ENCODE measurements at places on chromosomes 6 and 20. TPM values are rescaled to one million over a fixed set of nuclear protein-coding genes. Genes with fewer than 3 reads are reported as not detected.

THEMIS gene
- 2.8 TPM for total RNA-seq

DNA sequence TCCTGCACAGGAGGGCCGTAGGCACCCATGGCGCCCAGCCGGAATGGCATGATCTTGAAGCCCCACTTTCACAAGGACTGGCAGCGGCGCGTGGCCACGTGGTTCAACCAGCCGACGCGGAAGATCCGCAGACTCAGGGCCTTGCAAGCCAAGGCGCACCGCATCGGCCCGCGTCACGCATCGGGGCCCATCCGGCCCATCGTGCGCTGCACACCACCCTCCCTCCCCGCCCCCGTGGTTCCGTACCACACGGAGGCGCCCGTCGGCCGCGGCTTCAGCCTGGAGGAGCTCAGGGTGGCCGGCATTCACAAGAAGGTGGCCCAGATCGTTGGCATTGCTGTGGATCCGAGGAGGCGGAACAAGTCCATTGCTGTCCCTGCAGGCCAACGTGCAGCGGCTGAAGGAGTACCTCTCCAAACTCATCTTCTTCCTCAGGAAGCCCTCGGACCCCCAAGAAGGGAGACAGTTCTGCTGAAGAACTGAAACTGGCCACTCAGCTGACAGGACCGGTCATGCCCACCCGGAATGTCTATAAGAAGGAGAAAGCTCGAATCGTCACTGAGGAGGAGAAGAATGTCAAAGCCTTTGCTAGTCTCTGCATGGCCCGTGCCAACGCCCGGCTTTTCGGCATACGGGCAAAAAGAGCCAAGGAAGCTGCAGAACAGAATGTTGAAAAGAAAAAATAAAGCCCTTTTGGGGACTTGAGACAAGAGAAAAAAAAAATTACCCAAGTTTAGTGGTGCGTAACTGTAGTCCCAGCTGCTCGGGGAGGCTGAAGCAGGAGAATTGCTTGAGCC lies 9.9 kb upstream of the NCOA5 start:
- no peak for DNase-seq

DNA sequence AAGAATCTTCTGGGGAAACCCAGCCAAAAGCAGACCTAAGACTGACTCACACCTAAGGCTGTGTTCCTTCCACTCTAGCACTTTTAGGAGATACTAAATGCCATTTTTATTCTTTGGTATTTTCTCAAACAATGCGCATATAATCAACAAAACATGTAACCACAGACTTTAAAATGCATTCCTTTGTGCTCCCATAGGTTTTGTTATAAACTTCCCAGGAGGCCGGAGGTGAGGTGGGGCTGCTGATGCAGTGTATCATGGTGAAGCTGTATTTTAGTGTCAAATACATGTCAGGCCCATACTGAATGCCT lies 155.2 kb downstream of the BTBD3 start:
- no peak for DNase-seq

DNA sequence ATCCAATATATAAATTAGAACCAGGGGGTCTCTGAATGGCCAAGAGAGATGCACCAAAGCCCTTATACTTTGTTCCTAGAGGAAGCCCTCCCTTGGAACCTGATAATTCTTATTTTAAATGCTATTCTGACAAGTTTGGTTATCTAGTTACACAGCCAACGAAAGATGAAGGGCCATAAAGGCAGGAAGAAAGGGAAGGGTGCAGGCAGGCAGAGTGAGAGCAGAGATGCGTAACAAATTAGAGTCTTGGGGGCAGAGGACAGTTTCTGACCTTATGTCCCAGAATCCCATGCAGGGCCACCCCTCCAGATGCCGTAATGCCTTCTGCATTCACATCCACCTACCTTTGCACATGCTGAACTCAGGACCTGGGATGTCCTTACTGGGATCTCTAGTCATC lies 344.6 kb upstream of the ARID1B start:
- DNase-seq: no peak

NELFE gene
- 52.1 TPM for total RNA-seq

CYP39A1 gene
- total RNA-seq: 18.5 TPM

GRCh38 chr20:17511401-17511800 lies 19.8 kb downstream of the BFSP1 start:
- no peak for DNase-seq

- no peak for DNase-seq
Observed at GRCh38 chr6:167651318-167652041, 175.2 kb upstream of the AFDN start.

- DNase-seq: no peak
Observed at GRCh38 chr20:50862546-50862945, 67.7 kb downstream of the BCAS4 start.

HSD17B8 gene
- 13.6 TPM for total RNA-seq

- no peak for DNase-seq
Observed at GRCh38 chr6:31405996-31406395, 2.6 kb downstream of the MICA start.

SLC4A11 gene
- 4.8 TPM for total RNA-seq

GRCh38 chr20:45103072-45103471 lies 2.1 kb upstream of the KCNS1 start:
- no peak for DNase-seq

DNA sequence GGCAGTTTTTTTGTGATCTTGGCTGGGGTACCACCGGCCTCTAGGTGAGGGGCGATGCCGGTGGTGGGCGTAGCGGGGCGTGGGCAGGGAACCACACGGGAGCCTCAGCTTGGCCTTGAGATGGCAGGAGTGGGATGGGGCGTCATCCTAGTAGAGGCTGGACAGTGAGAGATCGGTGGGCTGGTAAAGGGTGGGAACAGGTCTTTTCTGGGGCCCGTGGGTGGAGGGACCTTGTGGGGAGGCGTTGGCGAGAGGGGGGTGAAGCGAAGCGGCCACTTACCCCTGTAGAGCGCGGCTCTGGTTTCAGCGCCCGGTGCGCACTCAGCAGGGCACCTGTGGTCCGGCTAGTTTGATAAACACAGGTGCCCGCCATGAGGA lies 12.0 kb downstream of the ITPR3 start:
- no peak for DNase-seq

DNA sequence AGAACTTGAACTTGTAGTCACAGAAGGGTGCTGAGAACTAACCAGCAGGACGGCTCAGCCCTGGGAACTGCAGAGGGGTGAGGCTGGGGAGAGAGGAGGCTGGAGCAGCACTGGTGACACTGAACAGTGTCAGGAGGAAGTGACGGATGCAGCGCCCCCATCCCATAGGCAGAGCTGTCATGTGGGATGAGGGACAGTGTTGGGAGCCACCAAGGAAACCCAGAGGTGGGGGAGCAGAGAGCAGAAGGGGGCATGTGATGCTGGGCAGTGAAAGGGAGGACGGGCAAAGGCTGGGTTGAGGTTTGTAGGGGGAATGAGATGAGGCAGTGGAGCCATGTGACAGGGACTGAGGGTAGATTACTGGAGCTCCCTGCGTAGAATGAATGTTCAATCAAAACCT lies 2.1 kb downstream of the HLA-DPB1 start:
- no peak for DNase-seq

LPA gene
- total RNA-seq: 1.3 TPM

CTAGE9 gene
- total RNA-seq: 0.09 TPM

DNA sequence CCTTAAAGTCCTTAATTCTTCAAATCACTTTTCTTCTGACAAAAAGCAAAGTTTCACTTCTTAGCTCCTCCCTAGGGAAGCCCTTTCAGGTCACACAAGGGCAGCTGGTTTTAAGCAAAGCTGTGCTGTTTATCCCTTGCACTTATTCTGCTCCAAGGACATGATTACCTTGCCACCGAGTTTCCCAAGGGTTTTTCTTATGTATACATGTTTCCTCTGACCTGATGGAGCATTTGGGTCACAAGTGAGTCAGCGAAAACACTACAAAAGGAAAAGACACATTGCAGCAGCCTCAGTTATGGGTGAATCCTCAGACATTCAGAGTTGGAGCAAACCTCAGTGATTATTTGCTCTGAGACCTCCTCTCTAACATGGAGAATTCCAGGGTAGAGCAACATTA lies 26.6 kb upstream of the ILRUN start:
- no peak for DNase-seq

GRCh38 chr6:26593278-26594130 lies 3.2 kb upstream of the ABT1 start:
- DNase-seq: no peak

DNA sequence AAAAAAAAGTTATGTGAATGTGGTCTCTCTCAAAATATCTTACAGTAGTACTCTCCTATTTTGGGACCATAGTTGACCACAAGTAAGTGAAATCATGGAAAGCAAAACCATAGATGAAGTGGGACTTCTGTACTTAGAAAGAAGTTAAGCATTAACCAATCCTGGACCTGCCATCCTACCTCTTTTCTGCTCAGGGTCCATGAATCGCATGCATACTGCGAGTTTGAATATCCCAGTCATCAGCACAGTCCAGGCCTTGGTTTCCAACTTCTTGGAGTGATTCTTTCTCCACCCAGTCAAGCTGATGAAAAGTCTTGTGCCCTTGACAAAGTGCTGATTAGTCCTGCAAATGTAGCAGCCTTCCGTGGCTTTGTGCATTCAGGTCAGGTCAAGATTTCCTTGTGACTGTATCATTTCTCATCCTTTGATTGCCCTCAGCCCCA lies 46.0 kb downstream of the RNF217 start:
- no peak for DNase-seq

DNA sequence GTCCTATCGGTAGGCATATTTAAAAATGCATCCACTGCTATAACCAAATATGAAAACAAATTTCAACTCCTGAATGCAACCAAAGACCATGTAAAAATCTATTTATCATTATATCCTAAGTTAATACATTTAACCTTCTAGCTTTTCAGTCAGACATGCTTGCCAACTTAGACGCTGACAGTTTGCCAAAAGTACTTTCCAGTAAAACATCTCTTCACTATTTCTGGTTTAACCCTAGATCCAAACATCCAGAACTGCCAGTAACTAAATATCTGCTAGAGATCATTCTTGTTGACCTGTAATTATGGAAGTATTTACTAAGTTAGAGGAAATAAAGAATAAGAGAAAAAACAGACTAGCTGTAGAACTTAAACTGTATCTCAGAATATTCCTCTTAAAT lies 210.2 kb upstream of the THEMIS start:
- DNase-seq: no peak

DNA sequence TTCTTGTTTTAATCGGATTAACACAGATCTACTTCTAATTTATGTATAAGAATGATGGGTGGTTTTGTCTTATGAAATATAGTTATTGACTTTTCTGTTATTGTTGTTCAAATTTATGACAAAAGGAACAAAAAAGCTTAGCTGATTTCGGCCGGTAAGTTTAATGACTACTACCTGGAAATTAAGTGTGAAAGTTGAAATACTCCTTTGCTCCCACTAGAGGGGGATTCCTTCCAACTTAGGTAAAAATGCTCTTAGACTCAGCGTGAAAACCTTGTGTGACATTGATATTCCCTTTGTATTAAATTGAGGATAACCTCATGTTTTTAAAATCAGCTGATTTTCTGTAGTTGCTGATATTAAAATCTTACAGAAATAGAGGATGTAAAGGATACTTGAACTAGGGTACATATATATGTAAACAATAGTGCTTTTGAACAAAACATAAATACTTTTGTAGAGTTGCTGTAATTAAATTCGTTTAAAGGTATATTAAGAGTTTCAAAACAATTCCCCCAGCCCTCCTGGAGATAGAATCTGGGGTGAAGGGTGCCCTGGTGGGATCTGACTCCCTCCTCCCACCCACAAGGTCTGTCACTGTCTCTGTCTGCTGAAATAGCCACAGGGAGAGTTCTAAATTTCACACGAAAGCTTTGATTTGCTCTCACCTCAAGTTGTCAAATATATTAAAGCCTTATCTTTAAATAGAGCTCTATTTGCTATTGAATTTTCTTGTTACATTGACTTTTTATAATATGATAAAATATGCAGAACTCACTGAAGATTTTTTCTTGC lies 257.5 kb downstream of the ARID1B start:
- DNase-seq: no peak

GRCh38 chr6:136932599-136932998 lies 10.5 kb downstream of the SLC35D3 start:
- no peak for DNase-seq

ECT2L gene
- 0.14 TPM for total RNA-seq

Data from mucosa of gallbladder (tissue), 1 donor.